Regular cardiac myocyte (primary cell): ENCODE measurements at places on chromosomes 16 and 17. TPM values are rescaled to one million over a fixed set of nuclear protein-coding genes. Genes with fewer than 3 reads are reported as not detected.

TMEM114 gene
- total RNA-seq: not detected in 2 replicates

NACA2 gene
- total RNA-seq: not detected in 2 replicates

MRPS7 gene
- total RNA-seq: 33.8 and 76.9 TPM in 2 replicates

SMIM36 gene
- not detected in 2 replicates for total RNA-seq

CD300H gene
- not detected in 2 replicates for total RNA-seq

UTS2R gene
- not detected in 2 replicates for total RNA-seq

CDK3 gene
- 0.28 and 0.38 TPM in 2 replicates for total RNA-seq

MYH10 gene
- total RNA-seq: 76.9 and 187 TPM in 2 replicates

EVI2A gene
- total RNA-seq: 2.5 and 4.5 TPM in 2 replicates

PPP1R9B gene
- total RNA-seq: 29.0 and 61.5 TPM in 2 replicates

HEATR9 gene
- not detected in 2 replicates for total RNA-seq

SOCS3 gene
- total RNA-seq: 33.0 and 59.4 TPM in 2 replicates

SSTR5 gene
- total RNA-seq: not detected in 2 replicates

LAT gene
- 0.28 and 0.77 TPM in 2 replicates for total RNA-seq

C16orf86 gene
- total RNA-seq: 2.5 and 7.6 TPM in 2 replicates

MYH2 gene
- total RNA-seq: not detected in 2 replicates

PRAC1 gene
- not detected in 2 replicates for total RNA-seq
